ENCODE measurements at places on chromosomes 5 and 9.

- no peak for DNase-seq
Measured at GRCh38 chr9:37905131-37905505, 1.2 kb upstream of the SLC25A51 start.

- DNase-seq = no peak
Measured at GRCh38 chr9:114423181-114423580, 35.4 kb upstream of the AKNA start.

DNA sequence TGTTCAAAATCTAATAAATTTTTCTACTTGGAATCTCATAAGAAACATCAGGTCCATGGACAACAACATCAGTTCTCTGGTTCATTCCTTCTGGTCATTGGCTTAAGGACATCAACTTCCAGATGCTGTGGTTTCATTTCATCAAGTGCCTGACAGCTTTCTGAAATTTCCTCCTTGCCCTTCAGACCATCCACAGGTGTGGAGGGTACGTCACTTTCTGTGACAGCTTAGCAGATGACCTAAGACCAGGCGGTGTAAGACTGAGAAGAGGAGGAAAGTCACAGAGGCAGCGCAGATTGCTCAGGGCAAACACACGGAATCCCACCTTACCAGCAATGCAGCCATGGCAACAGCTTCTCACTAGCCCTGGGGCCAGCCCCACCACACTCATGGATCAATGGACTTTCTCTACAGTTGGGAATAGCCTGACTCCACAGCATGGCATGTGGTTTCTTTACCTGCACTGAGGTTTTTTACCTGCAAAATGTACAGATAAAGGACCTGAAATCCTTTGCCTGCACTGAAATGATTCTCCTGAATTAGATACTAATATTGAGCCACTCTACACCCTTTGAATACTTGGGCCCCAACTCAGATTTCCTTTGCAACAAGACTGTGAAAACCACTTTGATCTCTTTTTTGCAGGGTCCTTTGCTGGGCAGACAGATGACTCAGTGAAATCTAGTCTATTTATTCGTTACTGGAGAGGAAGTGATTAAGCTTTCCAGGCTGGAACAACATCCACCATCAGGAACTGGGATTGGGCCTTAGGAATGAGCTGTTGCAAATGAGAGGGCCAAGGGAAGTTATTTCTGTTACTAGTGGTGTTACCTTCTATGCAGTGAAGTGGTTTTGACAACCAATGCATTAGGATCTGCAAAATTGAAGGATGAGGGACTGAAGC is 26.9 kb downstream of the TICAM2 start:
- DNase-seq = no peak

DNA sequence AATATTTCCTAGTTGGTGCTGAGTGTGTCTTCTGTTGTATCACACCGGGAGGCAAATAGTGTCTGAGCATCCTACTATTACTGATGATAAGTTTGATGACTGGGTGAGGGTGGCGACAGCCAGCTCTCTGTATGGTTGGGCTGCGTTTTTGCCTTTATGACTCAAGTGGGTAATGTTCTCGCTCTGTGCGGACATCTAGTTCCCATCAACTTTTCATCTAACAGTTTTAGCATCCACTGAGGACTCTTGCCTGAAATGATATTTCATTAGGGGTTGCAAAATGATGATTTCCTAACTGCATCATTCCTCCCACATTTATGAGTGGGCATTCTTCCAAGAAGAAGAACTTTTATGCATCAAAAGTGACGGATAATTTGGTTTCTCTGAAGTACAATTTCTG is 26.5 kb downstream of the HMCN2 start:
- DNase-seq = no peak

DNA sequence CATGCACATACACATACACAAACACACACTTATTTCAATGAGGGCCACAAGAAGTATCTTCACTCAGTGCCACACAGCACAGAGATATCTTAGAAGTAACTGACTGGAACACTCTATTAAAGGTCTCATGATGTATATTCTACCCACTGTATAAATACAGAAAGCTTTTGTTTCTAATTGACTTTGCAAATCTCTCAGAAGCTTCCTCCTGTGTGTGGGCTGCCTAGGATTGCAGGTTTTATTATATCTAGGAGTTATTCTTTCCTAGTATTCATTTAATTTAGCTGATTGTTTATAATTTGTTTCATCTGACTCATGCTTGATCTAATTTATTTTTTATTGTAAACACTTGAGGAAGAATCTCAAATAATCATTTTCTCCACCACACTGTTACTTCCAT is 262.4 kb upstream of the ACTBL2 start:
- no peak for DNase-seq

DNA sequence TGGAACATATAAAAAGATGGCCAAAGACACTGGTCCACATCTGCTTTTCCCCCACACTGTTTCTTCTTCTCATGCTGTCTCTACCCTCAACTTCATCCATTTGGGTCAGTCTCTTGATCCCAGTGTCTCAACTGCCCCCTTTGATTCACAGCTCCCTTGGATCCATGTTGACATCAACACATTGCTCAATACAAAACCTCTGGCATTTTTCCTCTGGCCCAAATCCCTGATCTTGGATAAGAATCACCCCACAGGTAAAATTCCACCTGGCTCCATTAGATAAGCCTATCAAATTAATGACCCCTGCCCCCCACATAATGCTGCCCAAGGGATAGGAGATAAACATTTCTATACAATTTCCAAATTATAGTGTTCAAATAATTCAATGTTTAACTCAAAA is 229.8 kb downstream of the TLE1 start:
- no peak for DNase-seq

DNA sequence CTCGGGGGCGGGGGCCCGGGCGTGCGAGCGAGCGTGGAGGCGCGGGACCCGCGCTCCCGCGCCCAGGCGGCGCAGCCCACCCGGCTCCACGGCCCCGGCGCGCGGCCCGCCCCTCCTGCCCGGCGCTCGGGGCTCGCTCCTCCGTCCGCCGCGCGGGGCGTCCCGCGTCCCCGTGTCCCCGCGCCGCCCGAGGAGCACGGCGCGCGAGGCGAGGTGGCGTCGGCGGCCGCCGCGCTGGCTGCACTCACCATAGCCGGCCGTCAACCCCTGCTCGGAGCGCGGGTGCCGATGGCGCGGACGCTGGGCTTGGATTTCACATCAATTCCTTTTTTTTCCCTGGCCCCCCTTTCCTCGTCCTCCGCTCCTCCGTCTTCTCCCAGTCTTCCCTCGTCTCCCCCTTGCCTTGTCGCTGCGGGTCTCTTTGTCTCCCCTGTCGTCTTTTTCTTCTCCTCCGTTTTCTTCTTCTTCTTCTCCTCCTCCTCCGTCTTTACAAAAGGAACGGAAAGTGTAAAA is 494 bp downstream of the PTCH1 start:
- no peak for DNase-seq

GRCh38 chr5:56303511-56303910 is 70.4 kb upstream of the ANKRD55 start:
- DNase-seq = no peak

GRCh38 chr5:127290019-127290945 is at the start of gene MEGF10:
Gene MEGF10, plus strand, starts transcription at chr5:127290796. Its CDS starts 40,513 bp downstream, at chr5:127331309.
- DNase-seq = no peak

DNA sequence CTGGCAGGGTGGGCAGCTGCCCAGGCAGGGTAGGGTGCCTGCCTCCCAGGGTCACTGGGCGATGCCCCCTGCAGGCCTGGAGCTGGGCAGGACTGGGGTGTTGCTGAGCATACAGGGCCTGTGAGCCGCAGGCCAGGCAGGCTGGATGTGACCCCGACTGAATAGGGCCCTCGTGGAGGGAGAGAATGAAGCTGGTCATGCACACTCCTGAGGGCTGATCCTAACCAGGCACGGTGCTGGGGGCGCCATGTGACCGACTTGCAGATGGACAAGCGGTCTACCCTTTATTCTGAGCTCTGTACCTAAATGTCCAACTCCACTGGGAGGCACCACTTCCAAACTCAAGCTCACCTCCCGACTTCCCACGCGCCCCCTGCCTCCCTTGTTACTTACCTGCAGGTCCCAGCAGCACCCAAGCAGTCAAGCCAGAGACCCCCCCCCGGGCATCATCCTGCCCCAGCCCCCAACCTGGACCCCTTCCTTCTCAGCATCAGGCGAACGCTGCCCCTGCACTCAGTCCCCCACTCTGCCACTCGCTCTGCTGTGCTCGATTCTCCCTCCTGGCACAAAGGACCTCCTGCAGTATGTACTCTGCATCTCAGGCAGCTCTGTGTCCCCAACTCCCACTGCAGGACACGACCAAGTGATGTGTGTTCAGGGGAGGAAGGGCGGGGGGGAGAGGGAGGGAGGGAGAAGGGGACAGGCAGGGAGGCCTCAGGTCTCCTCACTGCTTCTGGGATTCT is 76.8 kb upstream of the PHYKPL start:
- no peak for DNase-seq

- no peak for DNase-seq
Measured at GRCh38 chr5:98474782-98475181, 298.7 kb upstream of the RGMB start.

GRCh38 chr5:52727576-52727975 is 60.1 kb upstream of the ITGA1 start:
- no peak for DNase-seq

DNA sequence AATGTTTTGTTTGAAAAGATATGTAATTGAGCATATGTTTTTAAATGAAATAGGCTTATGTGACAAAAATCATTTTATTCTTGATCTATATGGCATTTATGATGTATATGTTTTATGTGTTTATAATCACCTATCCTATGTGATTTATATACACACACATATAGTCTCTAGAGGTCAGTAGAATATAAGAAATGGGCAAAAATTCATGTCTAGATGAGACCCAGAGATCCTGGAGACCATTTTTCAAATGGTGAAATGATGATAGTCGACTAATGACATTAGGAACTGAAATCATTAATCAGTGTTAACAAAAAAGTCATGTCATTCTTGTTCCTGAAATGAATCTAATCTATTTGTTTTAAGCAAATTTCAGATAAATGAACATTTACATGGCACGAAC is 709.2 kb upstream of the WWC1 start:
- no peak for DNase-seq

GRCh38 chr5:115309751-115310370 is 13.4 kb upstream of the CCDC112 start:
- no peak for DNase-seq

DNA sequence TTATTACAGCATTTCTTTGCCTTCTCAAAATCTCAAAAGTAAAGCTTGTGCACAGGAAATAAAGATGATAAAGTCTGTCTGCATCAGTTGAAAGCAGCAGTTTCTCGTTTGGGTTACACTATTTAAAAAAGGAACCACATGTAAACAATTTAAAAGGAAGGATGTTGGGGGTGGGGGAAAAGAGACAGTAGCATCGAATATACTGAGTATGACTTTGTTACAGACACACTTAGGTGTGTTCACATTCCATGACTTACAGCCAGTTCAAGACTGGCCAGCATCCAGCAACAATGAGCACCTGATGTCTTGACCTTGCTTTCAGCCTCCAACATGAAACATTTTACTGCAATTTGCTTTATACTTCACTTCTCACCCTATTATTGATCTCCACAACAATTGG is 8.7 kb downstream of the GAPT start:
- DNase-seq = no peak

DNA sequence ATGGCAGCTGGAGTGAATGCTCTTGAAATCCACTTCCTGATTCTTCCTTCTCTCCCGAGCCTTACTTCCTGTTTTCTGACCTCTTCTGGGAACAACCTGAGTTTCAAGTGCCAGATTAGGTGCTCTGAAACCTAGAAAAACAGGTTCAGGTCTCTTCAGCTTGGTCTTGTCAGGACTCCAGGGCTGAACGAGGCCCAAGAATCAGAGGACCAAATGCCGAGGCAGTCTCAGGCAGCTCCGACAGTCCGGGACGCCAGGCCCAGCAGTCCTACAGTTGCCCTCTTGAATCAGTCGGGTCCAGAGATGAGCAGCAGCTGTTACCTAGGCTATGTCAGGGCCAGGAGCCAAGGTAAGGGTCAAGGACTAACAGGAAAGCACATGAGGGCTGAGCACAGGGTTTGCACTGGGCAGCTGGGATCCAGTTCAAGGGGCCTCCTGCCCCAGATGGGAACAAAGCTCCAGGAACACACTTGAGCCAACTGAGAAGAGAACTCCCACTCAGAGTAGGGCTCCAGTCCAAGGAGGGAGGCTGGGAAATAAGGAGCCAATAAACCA is 38.3 kb upstream of the ADRA1B start:
- no peak for DNase-seq

GRCh38 chr5:4969351-4969750 is 170.8 kb upstream of the ADAMTS16 start:
- DNase-seq = no peak

DNA sequence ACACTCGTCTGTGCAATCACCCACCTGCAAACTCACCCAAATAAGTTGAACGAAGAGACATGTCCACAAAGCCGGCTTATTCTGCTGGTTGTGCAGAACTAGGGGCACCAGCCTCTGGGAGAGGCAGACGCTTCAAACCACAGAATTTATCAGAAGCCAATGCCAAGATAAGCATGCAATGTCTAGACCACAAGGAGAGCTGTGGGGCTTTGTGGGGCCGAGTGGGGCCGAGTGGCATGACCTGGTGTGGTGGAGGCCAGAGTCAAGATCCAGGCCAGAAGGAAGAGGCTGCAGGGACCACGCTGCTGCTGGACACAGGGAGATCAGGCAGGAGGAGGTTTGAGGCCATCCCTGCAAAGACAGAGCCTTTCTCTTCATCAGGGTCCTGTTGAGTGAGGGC is 259.0 kb downstream of the IRX2 start:
- DNase-seq = no peak

GRCh38 chr5:43926923-43927322 is 323.9 kb downstream of the NNT start:
- DNase-seq = no peak

GRCh38 chr5:133121611-133122150 is 69.9 kb downstream of the HSPA4 start:
- DNase-seq = no peak

DNA sequence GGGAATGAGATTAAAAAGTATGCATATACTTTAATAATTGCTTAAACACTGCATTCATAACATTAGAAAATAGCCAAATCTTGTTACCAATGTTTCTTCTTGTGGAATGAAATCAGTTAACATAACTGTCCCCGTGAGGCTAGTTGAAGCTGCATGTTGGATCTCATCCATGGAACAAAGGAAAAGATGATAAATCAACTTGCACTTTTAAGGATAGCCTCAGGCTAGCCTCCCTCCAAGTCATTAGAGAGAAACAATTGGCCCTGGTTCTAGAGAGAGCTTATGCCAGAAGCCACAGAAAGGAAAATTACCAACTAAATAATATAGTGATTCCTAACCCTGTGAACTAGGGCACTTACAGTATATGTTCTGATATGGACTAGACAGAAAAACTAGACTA is 66.9 kb downstream of the GRIN3A start:
- no peak for DNase-seq

- no peak for DNase-seq
Measured at GRCh38 chr9:81132796-81133195, 556.6 kb downstream of the TLE1 start.

DNA sequence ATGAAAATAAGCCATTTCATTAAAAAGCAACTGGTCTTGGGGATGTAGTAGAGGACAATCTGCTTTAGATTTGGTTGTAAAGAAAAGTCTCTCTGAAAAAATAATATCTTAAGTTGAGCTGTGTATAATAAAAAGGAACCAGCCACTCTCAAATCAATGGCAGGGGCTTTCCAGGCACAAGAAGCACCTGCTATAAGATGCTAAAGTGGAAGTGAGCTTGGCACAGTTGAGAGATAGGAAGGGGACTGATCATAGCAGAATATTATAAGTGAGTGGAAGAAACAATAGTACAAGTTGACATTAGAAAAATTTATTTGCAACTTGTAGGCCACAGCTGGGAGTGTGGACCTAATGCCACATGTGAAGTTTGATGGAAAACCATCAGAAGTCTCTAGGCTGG is 28.1 kb upstream of the SPINK5 start:
- DNase-seq = no peak

GRCh38 chr9:75927356-75927755 is 36.9 kb downstream of the PCSK5 start:
- DNase-seq = no peak

- DNase-seq = no peak
Measured at GRCh38 chr5:127203818-127204217, 86.8 kb upstream of the MEGF10 start.
